DND-41 (cell line): ENCODE measurements at places on chromosomes 7 and 10.

DNA sequence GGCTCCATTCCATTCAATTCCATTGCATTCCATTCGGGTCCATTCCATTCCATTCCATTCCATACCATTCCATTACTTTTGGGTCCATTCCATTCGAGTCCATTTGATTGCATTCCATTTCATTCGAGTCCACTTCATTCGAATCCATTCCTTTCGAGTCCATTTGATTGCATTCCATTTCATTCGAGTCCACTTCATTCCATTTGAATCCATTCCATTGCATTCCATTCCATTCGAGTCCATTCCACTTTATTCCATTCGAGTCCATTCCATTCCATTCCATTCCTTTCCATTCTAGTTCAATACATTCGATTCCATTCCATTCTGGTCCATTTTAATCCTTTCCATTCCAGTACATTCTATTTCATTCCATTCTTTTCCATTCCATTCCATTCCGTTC lies 334.0 kb downstream of the ZNF33B start:
- H3K36me3 ChIP-seq = no peaks in the 10 kb centered on the region
- no peak for DNase-seq
- no peaks in the 10 kb centered on the region for H3K27me3 ChIP-seq
- H3K4me3 ChIP-seq = no peak overlapping the region
- H3K27ac ChIP-seq = no peak overlapping the region

DNA sequence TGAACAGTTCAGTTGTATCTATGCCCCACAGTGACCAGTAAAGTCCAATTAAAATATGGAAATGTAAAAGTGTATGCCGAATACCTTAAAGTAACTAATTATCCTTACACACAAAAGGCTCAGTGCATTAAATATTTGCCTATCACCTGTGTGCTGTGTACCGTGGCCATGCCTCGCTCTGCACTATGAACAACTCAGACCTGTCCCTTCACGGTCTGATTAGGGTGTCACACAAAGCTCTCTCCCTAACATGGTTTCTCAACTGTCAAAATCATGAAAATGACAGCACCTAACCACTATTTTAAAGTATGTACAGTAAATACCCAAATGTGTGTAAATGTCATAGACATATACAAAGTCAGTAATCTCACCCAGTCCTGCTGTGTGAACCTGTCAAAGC lies 43.1 kb downstream of the STK17A start:
- DNase-seq = no peak
- H3K36me3 ChIP-seq = peaks cover 97% of the 10 kb centered on the region

DNA sequence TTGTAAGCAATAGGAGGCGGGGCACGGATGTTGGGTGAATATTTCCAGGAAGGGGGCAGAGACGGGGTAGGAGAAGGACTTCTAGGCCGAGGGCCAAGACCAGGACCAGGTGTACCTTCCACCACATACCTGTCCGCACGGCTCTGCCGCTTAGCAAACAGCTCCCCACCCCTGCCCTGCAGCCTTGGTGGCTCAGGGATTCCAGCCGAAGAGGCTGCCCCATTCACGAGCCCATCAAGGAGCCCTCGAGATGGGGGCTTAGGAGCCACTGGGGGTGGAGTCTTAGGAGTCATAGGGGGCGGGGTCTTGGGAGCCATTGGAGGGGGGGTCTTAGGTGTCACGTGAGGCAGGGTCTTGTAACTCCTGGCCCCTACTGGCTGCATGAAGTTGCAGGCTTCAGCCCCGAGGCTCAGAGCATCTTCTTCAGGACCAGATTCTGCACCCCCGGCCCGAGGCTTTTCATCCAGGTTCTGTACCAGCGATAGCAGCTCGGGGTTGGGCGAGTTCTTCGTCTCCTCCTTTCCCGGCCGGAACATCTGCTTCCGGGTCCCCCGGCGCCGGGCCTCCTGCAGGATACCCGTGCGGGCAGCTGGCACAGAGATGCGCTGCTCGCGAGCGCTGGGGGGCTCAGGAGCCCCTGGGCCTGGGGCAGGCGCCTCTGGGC lies 6.1 kb upstream of the MYOZ1 start:
- no peaks in the 10 kb centered on the region for H3K4me1 ChIP-seq
- H3K36me3 ChIP-seq = no peaks in the 10 kb centered on the region
- no peak for DNase-seq
- H3K27me3 ChIP-seq = no peaks in the 10 kb centered on the region
- no peak overlapping the region for H3K4me3 ChIP-seq

GRCh38 chr7:120856621-120857352 lies 1.2 kb downstream of the TSPAN12 start:
- no peak overlapping the region for H3K4me3 ChIP-seq
- no peak for DNase-seq
- H3K4me1 ChIP-seq = no peaks in the 10 kb centered on the region
- no peaks in the 10 kb centered on the region for H3K36me3 ChIP-seq
- H3K27ac ChIP-seq = no peak overlapping the region
- H3K27me3 ChIP-seq = no peaks in the 10 kb centered on the region

- H3K4me1 ChIP-seq = no peaks in the 10 kb centered on the region
- H3K27me3 ChIP-seq = no peaks in the 10 kb centered on the region
- H3K27ac ChIP-seq = no peak overlapping the region
- DNase-seq = no peak
- no peaks in the 10 kb centered on the region for H3K36me3 ChIP-seq
- H3K4me3 ChIP-seq = no peak overlapping the region
Measured at GRCh38 chr7:20365486-20365885, 34.8 kb downstream of the ITGB8 start.

GRCh38 chr10:132170561-132171361 lies 16.0 kb upstream of the DPYSL4 start:
- H3K36me3 ChIP-seq = no peaks in the 10 kb centered on the region
- no peaks in the 10 kb centered on the region for H3K4me1 ChIP-seq
- no peak overlapping the region for H3K4me3 ChIP-seq
- DNase-seq = no peak
- H3K27me3 ChIP-seq = no peaks in the 10 kb centered on the region

DNA sequence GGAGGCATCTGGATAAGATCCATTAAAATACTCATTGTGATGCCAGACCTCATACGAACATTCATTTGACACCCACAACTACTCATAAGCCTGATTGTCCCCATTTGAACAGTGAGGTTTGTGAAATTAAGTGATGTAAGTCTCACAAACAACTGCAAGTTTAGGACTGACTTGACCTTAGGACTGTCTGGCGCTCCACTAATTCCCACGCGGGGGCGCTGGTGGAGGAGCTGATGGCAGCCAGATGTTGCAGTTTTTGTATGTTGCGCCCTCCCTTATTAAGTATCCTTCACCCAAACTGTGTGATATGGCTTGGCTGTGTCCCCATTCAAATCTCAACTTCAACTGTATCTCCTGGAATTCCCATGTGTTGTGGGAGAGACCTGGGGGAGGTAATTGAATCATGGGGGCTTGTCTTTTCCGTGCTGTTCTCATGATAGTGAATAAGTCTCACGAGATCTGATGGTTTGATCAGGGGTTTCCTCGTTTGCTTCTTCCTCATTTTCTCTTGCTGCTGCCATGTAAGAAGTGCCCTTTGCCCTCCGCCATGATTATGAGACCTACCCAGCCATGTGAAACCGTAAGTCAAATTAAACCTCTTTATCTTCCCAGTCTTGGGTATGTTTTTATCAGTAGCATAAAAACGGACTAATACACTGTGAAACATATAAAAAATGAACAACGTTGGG lies 20.3 kb upstream of the TIAL1 start:
- H3K4me3 ChIP-seq = no peak overlapping the region
- DNase-seq = no peak
- no peaks in the 10 kb centered on the region for H3K36me3 ChIP-seq
- H3K27me3 ChIP-seq = no peaks in the 10 kb centered on the region

DNA sequence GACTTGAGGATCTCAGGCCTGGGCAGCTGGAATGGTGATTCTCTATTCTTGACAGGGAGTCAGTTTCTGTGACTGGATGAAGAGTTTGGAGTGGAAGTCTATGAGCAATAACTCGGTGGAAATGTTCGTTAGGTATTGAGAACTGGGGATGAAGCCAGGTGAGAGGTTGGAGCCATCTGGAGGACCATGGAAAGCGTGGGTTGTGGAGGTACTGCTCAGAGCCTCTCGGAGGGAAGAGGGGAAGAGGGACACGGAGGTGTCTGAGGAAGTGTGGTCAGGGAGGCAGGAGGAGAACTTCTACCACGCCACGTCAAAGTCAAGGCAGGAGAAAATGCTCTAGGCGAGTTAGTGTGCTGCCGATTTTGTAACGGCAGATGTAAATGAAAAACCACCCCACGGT lies 430.7 kb downstream of the DPP6 start:
- H3K4me1 ChIP-seq = no peaks in the 10 kb centered on the region
- no peak overlapping the region for H3K4me3 ChIP-seq
- no peaks in the 10 kb centered on the region for H3K36me3 ChIP-seq
- no peaks in the 10 kb centered on the region for H3K27me3 ChIP-seq
- H3K27ac ChIP-seq = no peak overlapping the region

- DNase-seq = no peak
- H3K4me1 ChIP-seq = no peaks in the 10 kb centered on the region
- H3K27ac ChIP-seq = no peak overlapping the region
- no peaks in the 10 kb centered on the region for H3K27me3 ChIP-seq
- peaks cover 2% of the 10 kb centered on the region; the same call in 1 of the 2 replicates for H3K36me3 ChIP-seq
Measured at GRCh38 chr7:87968021-87968420, 34.0 kb downstream of the ADAM22 start.

DNA sequence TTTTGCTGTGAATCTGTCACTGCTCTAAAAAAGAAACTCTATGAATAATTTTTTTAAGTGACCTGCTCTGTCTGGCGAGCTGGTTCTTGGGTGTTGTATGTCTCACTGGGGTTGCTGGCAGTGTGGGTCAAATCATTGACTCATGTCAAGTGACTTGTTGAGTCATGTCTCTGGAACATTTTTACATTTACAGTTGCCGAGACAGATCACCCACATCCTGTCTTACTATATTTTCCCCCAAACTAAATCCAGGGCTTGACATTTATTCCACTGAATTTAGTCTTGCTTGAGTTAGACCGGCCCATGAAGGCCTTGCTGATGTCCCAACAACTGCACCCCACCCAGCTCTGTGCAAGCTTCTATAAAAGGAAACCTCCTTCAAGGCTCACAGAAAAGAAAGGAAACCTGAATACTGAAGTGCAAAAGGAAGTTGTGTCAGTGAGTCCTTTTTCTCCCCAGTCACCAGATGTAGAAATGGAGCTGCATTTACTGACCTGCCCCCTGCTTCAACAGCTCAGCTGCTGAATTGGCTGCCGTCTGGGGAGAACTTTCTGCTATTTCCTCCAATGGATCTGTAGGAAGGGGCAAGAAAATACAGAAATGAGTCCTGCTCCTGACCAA lies 290.3 kb downstream of the TNS3 start:
- no peak overlapping the region for H3K4me3 ChIP-seq
- no peak for DNase-seq
- no peaks in the 10 kb centered on the region for H3K27me3 ChIP-seq
- no peaks in the 10 kb centered on the region for H3K36me3 ChIP-seq
- no peak overlapping the region for H3K27ac ChIP-seq

GRCh38 chr7:16265863-16266458 lies 155.4 kb downstream of the CRPPA start:
- H3K4me3 ChIP-seq = no peak overlapping the region
- H3K36me3 ChIP-seq = no peaks in the 10 kb centered on the region
- DNase-seq = no peak
- no peaks in the 10 kb centered on the region for H3K27me3 ChIP-seq
- no peaks in the 10 kb centered on the region for H3K4me1 ChIP-seq
